ENCODE measurements at places on chromosomes 13 and 19.

DNA sequence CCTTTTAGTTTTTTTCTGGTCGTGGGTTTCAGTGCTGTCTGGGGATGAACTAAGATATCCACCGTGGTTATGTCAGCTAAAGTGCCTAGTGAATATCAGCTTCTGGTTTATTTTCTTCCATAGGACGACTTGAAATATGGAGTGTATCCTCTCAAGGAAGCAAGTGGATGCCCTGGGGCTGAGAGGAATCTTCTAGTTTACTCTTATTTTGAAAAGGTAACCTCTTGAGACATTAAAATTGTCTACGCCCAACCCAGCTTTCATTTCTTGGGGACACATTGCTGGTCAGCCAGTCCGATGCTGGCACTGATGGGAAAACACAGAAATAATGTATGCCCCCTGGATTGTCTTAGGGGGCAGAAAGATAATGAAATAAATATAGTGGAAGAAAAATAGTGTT is 1.6 kb downstream of the ZNF431 start:
- no peak for DNase-seq

GRCh38 chr13:46379611-46380010 is 7.4 kb downstream of the RUBCNL start:
- no peak for DNase-seq

- DNase-seq: no peak
Measured at GRCh38 chr13:99757756-99758459, 213.7 kb downstream of the ZIC5 start.

DNA sequence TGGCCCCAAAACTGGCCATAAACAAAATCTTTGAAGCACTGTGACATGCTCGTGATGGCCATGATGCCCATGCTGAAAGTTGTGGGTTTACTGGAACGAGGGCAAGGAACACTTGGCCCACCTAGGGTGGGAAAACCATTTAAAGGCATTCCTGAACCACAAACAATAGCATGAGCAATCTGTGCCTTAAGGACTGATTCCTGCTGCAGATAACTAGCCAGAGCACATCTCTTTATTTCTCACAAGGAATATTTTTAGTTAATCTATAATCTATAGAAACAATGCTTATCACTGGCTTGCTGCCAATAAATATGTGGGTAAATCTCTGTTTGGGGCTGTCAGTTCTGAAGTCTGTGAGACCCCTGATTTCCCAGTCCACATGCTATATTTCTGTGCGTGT is 10.3 kb upstream of the ZNF726 start:
- no peak for DNase-seq

DNA sequence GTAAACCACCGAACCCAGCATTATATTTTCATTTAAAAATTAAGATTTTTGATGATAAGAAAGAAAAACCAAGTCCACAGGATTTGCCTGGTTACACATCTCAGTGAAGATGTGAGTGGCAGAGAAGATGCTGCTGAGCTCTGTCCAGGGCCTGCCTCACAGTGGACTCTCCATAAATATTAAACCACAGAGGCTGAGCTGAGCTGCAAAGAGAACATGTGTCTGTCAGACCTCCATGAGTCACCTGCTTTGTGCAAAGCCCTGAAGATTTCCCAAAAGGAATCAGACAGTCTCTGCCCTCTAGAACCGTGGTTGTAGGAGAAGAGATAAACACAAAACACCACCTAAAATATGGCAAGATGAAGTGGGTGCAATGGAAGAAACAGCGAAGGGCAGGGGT is 127.2 kb upstream of the TSC22D1 start:
- no peak for DNase-seq

DNA sequence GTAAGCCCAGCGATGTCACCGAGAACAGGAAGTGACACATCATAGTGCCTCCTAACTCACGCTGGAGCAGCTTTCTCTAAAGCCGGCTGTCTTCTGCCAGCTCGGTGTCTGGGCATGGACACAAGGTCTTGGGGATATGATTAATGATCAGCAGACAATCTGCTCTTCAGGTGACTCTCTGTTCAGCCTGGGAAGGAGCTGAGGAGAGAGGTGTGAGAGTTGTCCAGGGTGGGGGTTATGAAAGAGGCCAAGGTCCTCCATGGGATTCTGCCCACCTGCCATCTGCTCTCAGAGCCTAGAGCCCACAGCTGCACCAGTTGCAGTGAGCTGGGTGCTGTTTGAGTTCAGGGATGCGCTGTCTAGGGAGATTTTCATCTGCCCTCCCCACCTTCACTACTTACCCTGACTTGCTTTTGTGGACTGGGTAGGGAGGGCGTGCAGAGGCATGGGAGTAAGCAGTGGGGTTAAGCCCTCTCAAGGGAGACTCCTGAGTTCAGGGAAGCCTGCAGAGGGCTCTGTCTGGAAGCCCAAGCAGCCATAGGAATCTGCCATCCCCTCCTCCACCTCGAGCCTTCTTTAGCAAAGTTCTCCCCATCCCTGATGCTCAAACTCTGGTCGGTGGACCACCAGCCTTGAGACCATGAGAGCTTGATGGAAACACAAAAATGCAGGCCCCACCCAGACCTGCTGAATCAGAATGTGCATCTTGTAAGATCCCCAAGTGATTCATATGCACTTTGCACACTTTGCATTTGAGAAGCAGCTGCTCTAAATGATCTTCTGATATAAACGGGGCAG is 539.7 kb downstream of the RFC3 start:
- DNase-seq: no peak

GRCh38 chr13:30194906-30195305 is 112.4 kb downstream of the KATNAL1 start:
- no peak for DNase-seq

GRCh38 chr13:44797685-44798084 is 191.6 kb downstream of the NUFIP1 start:
- DNase-seq: no peak

DNA sequence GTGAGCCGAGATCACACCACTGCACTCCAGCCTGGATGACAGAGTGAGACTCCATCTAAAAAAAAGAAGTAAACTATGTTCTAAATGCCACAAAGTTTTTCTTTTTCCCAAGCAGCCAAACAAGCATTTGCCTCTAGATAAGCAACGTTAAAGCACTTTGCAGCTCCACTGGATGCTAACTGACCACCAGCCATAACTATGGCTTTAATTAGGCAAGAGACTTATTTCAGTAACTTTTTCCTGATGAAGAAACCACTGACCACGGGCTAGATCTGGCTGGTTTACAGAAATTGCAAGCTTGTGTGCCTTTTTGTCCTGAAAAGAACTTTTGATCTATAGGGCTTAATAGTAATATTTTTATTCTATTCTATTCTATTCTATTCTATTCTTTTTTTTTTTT is 22.1 kb downstream of the CD70 start:
- DNase-seq: no peak

GRCh38 chr13:40313269-40314200 is 352.9 kb downstream of the FOXO1 start:
- no peak for DNase-seq

- DNase-seq: no peak
Measured at GRCh38 chr19:5607318-5608275, 15.0 kb downstream of the SAFB2 start.

GRCh38 chr19:37593996-37594303 is 642 bp downstream of the ZNF571 start:
- DNase-seq: no peak

GRCh38 chr19:7395360-7396066 is 46.8 kb downstream of the ARHGEF18 start:
- no peak for DNase-seq

GRCh38 chr13:112064222-112064621 is 2.7 kb upstream of the SOX1 start:
- no peak for DNase-seq

- no peak for DNase-seq
Measured at GRCh38 chr13:107534548-107534947, 680.8 kb downstream of the LIG4 start.

DNA sequence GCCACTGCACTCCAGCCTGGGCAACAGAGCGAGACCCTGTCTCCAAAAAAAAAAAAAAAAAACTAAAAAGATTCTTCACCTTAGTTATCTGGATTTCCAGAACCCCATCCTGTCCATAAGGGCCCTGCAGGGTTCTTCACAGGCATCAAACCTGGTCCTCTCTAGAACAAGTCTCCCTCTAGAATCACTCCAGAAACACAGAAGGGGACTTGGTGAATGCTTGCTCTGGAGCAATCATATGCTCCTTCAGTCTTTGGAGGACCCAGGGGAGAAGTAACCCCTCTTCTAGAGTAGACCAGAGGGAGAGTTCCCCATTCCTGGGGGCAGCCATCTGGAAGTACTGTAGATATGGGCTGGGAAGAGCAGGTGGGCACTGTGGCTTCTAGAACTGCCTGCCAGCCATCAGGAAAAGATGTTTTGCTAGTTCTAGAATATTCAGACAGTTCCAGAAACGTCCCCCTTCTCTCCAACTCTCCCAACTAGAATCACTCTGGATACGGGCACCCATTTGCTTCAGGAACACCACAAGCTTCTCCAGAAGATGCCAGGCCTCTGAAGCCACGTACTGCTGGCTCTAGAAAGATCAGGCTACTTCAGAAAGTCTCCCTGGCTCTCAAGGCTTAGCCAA is 2.8 kb downstream of the FUT1 start:
- no peak for DNase-seq

GRCh38 chr13:99629641-99630040 is 128.4 kb downstream of the TM9SF2 start:
- DNase-seq: no peak

DNA sequence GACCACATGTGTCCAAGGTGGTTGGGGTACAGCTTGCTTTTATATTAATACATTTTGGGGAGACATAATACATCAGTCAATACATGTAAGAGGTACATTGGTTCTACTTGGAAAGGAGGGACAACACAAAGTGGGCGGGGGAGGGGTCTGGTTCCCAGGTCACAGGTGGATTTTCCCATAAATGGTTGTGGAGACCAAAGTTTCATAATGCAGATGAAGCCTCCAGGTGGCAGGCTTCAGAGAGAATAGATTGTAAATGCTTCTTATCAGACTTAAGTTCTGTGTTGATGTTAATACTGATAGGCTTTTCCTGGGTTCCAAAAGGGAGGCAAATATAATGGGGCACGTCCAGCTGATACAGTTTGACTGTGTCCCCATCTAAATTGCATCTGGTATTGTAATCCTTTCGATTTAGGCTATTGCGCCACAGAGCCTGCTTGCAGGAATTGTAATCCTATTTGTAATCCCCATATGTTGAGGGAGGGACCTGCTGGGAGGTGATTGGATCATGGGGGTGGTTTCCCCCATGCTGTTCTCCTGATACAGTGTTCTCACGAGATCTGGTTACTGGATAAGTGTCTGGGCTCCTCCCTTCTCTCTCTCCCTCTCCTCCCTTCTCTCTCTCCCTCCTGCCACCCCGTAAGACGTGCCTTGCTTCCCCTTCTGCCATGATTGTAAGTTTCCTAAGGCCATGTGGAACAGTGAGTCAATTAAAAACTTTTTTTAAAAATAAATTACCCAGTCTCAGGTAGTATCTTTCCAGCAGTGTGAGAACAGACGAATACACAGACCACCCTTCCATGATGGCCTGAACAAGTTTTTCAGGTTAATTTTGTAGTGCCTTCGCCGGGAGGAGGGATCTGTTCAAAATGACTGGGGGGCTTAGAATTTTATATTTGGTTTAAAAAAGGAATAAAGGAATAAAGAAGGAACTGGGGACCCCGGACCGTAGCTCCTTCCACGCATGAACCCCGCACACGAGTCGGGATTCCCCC is 44.9 kb downstream of the ZNF823 start:
- no peak for DNase-seq

DNA sequence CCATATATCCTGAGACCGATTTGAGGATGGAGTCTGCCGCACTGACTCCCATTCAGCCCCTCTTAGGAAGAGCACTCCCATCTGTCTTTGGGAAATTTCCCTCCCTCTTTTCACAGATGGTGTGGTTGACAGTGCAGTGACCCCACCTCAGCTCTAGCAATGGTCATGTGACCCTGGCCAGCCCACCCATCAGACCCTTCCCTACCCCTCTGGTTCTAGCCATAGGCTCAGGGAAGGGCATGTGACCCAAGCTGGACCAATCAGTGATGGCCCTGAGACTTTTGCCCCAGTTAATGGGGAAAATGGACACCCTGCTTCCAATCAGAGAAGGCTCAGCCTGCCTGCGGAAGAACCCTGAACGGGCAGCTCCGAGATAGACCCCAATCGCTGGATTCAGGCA is 26.3 kb downstream of the IL12RB1 start:
- no peak for DNase-seq

DNA sequence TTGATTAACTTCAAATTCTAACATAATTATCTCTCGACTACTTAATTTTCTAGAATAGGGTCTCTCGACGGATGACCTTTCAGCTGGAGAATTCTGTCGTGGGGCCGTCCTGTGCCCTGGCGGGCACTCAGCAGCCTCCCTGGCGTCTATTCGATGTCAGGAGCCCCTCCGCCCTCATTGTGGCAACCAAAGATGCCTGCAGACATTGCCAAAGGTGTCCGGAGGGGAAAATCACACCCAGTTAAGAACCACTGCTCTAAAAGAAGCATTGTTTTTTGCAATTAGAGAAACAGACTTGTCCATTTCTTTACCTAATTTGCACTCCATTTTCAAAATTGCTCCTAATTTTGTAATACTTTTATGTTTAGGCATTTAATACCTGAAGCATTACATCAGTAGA is 79.2 kb upstream of the ARHGEF7 start:
- no peak for DNase-seq

- DNase-seq: no peak
Measured at GRCh38 chr19:45076851-45077730, 813 bp upstream of the ZNF296 start.

All from GDM1 (cell line).